Forelimb muscle (tissue), 1 donor: ENCODE measurements at places on chromosomes 3 and 15.

GRCh38 chr15:65286704-65287519 is at the start of gene PARP16:
Gene PARP16 (minus strand): TSS chr15:65286883. CDS start chr15:65286426, 457 bp downstream.
- DNase-seq = no peak

DNA sequence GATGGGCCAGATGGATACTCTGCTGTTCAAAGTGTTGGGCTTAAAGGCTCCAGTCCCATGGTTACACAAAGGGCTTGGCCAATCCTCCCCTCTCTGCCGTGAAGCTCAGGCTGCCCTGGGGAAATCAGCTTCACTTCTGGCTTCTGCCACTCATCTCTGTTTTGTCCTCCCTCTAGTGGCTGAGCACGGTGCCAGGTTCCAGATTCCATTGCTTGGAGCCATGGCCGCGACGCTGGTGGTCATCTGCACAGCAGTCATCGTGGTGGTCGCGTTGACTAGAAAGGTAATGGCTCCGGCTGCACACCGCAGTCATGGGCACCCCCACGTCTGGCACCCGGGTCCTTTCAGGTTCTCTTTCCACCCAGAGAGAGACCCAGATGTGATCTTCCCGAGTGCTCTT is 5.6 kb downstream of the TIGIT start:
- no peak for DNase-seq

DNA sequence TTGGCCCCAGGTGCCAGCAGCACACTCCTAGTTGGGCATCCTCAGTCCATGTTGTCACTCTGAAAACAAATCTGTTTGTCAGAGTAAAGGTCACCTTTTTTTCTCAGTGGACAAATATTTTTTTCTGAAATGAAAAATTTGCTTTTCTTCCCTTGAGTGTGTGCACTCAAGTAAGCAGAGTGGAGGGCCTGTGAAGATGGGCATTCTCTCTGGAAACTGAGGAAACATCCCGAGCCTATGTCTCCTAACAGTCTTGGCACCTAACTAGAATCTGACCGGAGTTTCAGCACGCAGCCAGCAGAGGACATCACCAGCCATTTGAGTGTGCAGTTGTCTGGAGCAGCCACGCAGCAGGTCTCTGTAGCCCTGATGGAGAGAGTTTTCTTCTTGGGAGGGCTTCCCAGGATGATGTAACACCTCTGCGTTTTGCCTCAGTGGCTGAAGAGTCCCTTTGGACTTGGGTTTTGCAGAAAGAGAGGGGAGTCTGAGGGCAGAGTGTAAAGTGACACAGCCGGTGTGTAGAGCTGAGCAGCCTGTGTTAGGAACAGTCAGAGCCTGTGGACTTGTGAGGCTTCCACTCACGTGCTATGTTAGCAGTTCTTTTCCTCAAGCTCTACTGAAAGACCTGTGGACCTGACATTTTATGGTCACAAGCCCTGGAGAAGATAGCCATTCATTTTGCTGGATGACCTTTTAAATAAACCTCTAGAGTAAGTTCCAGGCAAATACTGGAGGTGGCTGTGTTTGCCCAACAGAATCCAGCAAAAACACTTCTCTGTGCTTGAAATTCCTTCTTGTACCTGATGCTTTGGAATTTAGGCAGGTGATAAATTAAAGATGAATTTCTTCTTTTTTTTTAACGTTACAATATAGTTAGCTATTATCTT is 51.6 kb downstream of the ABHD2 start:
- DNase-seq = peak; percentile 50

DNA sequence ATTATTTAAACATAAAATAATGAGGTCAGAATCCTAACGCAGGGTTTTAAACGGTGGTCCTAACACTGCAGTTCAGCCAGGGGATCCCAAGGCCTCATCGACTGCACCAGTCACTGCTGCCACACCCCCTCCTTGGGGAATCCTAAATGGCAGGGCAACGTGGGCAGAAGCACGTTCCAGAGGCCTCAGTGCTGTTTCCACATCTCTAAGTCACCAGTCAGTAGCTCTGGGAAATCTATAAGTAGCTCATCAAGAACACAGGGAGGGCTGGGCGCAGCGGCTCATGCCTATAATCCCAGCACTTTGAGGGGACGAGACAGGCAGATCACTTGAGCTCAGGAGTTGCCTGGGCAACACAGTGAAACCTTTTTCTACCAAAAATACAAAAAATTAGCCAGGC is 47.5 kb downstream of the PRTG start:
- DNase-seq = no peak

DNA sequence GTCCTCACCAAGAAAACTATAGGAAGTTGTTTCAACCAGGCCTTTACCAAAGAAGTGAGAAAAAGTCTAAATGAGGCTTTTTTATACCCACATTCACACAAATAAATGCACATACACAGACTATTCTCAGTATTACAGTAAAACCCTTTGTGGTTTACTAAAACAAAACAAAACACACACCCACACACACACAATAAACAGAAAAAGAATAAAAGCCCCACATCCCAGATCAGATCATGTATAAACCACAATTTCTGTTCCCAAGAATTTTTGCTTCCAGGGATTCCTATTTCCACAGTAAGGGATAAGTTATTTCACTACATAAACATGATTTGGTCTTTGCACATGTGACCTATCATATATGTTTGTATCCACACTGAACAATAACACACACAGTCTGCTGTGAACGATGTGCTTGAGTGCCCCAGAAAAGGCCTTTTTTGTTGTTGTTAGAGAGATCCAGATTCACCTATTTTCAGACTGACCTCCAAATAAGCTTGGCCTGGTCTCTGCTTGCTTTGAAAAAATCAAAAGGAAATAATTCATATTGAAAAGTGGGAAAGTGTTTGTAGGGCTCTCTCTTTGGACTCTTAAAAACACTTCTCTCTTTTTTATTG is 283.4 kb upstream of the ATP11B start:
- no peak for DNase-seq

- DNase-seq = no peak
These were observed 277.6 kb upstream of the NAALADL2 start for GRCh38 chr3:174581558-174581957.

DNA sequence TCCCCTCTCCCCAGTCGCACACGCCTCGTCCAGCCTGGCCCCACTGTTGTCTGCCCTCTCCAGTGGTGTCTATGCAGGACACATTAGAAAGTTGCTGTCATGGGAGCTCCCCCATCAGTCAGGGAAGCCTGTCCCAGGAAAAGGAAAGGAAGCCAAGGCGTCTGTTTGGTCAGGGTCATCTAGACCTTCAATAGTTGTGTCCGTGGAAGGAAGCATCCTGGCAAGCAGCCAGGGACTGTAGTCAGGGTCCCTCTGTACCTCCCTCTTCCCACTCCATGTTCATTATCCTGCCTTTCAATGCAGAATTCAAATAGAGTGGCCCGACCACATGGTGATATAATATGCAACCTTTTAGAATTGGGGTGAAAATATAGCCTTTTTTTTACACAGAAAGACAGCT is 60.7 kb upstream of the RAB6B start:
- DNase-seq = no peak
